Activated CD4-positive, alpha-beta T cell treated with anti-CD3 and anti-CD28 coated beads, Interleukin-2, amount 50 U/mL, for 16 hours (primary cell): ENCODE measurements at places on chromosomes 1 and 21.

GRCh38 chr1:116178837-116179236, 67.6 kb downstream of the MAB21L3 start:
- no peak for DNase-seq

DNA sequence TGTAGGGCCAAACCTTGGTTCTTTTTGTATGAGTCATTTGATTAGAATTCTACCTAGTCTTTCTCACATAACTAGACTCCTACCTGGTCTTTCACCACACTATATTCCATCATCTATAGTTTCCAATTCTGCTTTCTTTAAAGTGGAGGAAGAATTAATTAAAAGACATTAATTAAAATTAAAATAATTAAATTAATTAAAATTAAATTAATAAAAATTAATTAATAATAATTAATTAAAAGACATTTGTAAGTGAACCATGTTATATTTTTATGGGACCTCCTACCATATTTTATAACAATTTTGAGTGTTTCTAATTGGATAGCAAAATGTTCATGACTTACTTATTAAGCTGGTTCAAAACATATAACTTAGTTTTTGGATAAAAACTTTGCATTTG, 77.4 kb downstream of the CCDC18 start:
- DNase-seq = no peak

GRCh38 chr1:65527190-65527589, 106.7 kb downstream of the LEPR start:
- DNase-seq = no peak

- peak; percentile 36 for DNase-seq
These were observed 717.9 kb downstream of the AMY1C start for GRCh38 chr1:104467590-104467989.

DNA sequence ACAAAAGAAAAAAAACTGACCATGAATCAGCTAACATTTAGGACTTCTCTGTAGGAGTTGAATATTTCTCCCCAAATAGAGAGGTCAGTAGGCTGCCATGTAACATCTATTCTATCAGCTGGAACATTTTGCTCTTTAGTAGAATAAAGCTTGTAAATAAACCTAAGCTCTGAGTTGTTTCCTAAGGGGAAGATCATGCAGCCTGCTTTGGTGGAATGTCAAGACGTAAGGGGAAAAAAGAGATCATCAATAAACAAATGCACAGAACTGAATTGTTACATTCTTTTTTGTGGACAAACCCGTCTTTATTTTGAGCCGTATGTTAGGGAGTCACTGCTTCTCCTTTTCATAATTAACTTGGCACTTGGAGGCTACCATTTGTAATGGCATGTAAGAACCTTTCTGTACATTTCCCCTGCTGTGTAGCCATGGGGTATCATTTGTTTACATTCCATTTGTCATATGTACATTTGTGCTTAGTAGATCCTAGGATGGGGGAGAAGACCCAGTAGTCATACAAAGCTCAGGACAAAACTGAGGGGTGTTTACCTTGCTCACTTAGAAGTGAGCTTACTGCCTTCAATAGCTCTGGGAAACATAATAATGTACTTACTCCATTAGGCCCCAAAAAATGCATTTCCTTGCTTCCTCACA, 10.8 kb upstream of the PALMD start:
- no peak for DNase-seq

- no peak for DNase-seq
These were observed at the start of gene FMN2 for GRCh38 chr1:240091614-240092300. TSS of gene FMN2 (plus strand) at chr1:240091883. CDS start at chr1:240092110, 227 bp downstream.

DNA sequence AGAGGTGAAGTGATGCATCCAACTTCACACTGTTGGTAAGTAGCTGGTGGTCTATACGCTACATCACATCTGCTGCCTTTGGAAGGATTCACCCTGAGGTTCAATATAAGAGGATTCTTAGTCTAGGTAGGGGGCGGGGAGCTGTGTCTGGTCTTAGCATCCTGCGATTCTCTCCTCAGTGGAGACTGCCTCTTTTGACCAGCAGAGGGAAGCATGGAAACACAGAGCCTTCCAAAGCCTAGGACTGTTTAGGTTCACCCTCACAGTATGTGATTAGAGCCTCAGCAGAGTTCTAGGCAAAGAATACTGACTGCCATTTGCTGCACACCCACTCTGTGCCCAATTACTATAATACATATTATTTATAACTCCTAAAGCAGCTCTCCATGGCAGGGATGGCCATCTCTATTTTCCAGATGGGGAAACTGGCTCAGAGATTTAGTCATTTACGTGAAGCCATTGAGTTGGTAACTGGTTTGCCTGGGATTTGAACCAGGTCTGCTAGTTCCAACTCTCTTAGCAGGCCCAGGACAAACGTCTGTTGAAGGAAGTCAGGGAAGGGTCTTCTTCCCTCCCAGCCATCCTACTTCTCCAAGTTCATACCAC, 28.9 kb upstream of the EFCAB14 start:
- DNase-seq = peak; percentile 15

GRCh38 chr1:60427194-60427593, 353.6 kb upstream of the C1orf87 start:
- no peak for DNase-seq

- no peak for DNase-seq
These were observed 361.1 kb downstream of the HHAT start for GRCh38 chr1:210689826-210690225.

DNA sequence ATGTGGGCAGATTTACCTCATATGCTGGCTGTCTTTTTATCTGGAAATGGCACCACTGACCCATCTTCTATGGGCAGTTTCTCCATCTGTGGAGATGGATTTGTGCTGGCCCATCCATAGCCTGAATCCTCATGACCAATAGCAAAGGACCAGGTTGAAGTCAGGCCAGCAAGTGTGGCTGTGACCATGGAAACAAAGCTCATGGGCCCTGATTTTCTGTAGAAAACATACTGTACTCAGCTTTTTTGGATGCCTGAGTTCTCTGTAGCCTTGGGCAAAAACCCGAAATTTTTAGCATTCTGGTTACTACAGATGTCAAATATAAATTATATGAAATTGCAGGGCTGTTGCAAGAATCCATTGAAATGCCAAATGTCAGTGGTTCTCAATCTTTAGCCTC, 155.0 kb downstream of the PLXNA2 start:
- no peak for DNase-seq

DNA sequence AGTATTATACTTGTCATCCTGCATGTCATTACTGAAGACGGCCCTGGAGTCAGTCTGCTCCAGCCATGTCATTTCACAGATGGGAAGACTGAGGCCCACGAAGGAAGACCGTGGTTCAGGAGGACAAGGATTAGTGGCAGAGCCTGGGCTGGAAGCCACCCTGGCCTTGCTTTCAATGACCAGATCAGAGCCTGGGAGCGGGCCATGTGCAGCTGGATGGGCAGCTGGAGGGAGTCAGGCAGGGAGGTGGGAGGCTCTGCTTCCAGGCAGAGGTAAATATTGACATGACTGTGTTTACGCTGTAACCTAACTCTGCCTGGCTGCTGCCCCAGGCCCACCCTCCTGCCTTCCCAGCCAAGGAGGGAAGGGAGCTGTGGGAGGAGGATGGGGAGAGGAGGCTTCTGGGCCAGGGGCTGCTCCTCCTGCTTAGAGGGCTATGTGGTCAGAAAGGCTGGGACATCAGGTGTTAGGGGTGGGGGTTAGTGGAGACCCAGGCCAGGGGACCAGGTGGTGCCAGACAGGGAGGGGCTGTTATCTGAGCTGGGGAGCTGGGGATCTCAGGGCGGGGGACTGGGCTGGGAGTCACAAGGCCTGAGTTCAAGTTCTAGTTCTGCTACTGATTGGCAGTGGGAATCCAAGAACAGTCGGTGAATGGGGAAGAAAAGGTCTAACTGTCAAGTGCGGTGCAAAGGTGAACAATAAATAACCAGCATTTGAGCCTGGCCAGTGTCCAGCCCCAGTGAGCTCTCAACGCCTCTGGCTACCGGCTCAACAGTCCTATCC, 48.5 kb upstream of the ECE1 start:
- no peak for DNase-seq

GRCh38 chr1:2984399-2985061, 36.7 kb upstream of the ACTRT2 start:
- no peak for DNase-seq

DNA sequence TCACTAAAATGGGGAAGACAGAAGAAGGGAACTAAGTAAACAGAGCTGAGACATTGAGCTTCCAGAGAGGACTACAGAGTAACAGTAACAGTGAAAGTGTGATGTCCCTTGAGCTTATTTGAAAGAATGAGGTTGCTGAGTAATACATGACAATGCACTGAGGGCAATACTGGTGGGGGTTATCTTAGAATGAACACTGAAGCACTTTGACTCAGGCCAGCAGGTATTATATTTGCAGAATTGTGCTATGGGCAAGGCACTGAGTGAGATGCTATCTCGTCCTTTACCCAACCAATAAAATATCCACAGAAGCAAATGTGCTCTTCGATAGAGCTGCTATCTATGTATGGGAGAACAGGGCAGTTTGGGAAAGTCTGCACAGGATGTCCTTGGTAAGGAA, 133.2 kb downstream of the DISP1 start:
- DNase-seq = peak; percentile 3
